ENCODE measurements at places on chromosomes 16 and 17. TPM values are rescaled to one million over a fixed set of nuclear protein-coding genes. Genes with fewer than 3 reads are reported as not detected.

BICDL2 gene
- polyA plus RNA-seq: not detected

DCAKD gene
- polyA plus RNA-seq: 47.6 TPM

TNFRSF17 gene
- 0.08 TPM for polyA plus RNA-seq

PRSS36 gene
- 0.49 TPM for polyA plus RNA-seq

TBC1D3C gene
- not detected for polyA plus RNA-seq

- H3K27me3 ChIP-seq: no peaks in the 10 kb centered on the region
- no peaks in the 10 kb centered on the region for H3K36me3 ChIP-seq
- no peak overlapping the region for H3K4me3 ChIP-seq
- DNase-seq: no peak
- H3K4me1 ChIP-seq: no peaks in the 10 kb centered on the region
These were observed 16.7 kb upstream of the ERN2 start for GRCh38 chr16:23729503-23730424.

- H3K27me3 ChIP-seq: no peaks in the 10 kb centered on the region
- H3K4me1 ChIP-seq: no peaks in the 10 kb centered on the region
- no peak for DNase-seq
These were observed 190.2 kb downstream of the SOX9 start for GRCh38 chr17:72311004-72311403.

DNA sequence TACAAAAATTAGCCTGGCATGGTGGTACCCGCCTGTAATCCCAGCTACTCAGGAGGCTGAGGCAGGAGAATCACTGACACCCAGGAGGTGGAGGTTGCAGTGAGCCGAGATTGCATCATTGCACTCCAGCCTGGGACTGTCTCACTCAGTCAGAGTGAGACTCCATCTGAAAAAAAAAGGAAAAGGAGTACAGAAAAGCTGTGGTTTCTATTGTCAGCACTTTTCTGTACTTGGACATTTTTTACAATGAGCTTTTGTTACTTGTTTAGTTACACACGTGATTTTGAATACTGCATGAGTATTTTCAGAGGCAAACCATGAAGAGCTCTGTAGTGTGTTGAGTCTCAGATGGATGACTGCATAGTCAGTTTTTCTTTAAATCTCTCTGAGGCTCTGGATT, 26.3 kb downstream of the ZC3H18 start:
- no peaks in the 10 kb centered on the region for H3K4me1 ChIP-seq
- peaks cover 27% of the 10 kb centered on the region for H3K36me3 ChIP-seq
- H3K27ac ChIP-seq: no peak overlapping the region

- H3K27ac ChIP-seq: no peak overlapping the region
- no peak overlapping the region for H3K4me3 ChIP-seq
- no peak for DNase-seq
- no peaks in the 10 kb centered on the region for H3K27me3 ChIP-seq
These were observed 87.5 kb upstream of the ZNF750 start for GRCh38 chr17:82927311-82927660.

- no peaks in the 10 kb centered on the region for H3K4me1 ChIP-seq
- H3K27me3 ChIP-seq: no peaks in the 10 kb centered on the region
- no peaks in the 10 kb centered on the region for H3K36me3 ChIP-seq
- no peak overlapping the region for H3K4me3 ChIP-seq
- H3K27ac ChIP-seq: no peak overlapping the region
These were observed 12.2 kb downstream of the PPL start for GRCh38 chr16:4924593-4925292.

DNA sequence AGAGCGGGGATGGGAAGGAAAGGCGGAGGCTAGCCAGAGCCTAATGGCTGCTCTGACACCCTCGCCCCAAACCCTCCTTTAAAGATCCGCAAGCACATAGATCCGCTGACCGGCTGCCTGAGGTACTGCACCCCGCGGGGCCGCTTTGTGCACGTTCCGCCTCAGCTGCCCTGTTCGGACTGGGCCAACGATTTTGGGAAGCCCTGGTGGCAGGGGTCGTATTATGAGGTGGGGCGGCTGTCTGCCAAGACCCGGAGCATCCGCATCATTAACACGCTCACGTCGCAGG, 663 bp downstream of the CYB5D1 start:
- H3K27me3 ChIP-seq: no peaks in the 10 kb centered on the region
- no peak for DNase-seq
- H3K27ac ChIP-seq: peak overlapping the region; percentile 93
- H3K36me3 ChIP-seq: peaks cover 38% of the 10 kb centered on the region
- peak overlapping the region; percentile 77 for H3K4me3 ChIP-seq
